Esophagus squamous epithelium (tissue), 5 donors: ENCODE measurements at places on chromosomes 7 and 10.

GRCh38 chr10:72772031-72772430 is 80.1 kb downstream of the MCU start:
- DNase-seq: no peak

DNA sequence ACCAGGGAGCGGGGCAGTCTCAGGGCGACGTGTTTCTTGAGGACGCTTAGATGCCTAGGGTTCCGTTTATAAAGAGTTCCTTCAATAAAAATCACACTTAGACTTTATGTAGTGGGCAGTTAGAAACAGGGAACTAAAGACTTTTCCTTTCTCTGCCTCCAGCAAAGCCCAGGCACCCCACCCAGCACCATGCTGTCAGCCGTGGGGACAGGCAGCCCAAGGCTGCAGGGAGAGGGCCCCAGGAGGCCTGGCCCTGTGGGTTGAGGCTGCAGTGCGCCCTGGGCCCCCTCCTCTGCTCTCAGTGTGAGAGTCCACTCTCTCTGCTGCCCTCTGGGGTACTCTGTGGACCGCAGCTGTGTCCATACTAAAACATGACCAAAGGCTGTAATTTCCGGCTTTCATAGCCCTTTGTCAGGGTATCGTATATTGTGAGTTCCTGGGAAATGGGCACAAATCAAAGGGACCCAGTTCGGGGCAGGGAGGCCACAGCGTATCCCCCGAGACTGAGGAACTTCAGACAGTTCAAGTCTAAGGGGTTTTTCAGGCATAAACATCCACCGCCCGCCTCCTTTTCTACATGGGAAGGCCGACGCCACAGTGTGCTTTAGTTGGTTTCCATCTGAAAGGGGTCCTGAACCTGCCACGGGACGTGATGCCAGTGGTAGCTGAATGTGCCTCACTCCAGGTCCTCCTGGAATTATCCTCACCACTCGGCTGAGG is 59.7 kb downstream of the DNAJB6 start:
- DNase-seq: no peak

GRCh38 chr7:123440101-123440548 is 94.3 kb downstream of the IQUB start:
- DNase-seq: no peak

DNA sequence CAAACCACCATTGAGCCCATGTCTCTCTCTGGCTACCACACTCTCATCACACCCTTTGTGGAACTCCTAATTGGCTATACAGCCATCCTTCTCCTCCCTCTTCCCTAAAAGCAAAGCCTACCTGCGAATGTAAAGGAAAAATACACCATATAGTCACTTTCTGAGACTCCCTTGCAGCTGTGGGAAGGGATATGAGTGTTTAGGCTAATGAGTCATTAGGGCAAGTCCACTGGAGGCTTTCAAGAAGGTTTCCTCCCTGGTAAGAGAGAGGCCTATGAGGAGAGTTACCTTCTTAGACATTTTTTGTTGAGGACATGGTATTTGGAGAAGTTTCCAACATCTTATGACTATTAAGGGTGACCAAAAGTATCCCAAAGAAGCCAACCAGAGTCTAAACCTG is 4.1 kb upstream of the TMEM243 start:
- DNase-seq: no peak
